ENCODE measurements at places on chromosomes 12 and 14.

DNA sequence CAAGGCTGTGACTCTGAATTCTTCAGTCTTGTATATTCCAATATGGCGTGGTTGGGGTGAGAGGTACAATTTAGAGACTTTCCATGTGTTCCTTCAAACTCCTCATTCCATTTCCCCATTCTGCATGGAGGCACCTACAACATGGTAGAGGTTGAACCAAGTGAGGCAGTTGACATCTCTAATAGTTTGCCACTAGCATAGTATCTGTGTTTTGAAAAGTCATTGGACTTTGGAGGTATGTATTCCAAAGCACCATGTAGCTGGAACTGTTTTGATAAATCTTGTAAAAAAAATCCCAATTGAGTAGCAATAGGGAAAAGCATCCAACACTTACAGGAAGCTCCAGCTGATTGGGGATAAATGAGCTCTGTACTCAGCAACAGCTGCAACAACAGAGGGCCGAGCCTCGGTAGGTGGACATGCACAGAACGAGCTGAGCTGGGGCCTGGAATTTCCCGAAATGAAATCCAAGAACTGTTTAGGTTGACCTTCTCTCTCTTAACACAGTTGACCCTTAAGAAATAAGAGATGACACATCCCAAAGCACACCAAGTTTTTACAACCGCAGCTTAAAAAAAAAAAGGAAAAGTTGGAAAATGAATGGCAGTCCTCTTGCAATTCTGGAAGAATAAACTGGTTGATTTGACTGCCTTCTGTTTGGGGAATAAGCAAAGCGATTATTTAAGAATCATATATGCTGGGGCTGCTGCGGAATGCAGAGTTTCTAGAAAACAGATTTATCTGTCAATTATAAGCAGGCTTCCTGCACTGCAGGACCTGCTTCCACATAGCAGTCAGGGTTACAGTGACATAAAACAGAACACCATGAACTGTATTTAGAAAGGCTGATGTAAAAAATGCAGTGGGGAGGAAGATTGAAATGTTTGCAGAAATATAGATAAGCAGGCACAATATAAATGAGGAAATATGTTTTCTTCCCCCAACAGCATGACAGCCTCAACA is 194.6 kb upstream of the KRR1 start:
- DNase-seq = no peak

DNA sequence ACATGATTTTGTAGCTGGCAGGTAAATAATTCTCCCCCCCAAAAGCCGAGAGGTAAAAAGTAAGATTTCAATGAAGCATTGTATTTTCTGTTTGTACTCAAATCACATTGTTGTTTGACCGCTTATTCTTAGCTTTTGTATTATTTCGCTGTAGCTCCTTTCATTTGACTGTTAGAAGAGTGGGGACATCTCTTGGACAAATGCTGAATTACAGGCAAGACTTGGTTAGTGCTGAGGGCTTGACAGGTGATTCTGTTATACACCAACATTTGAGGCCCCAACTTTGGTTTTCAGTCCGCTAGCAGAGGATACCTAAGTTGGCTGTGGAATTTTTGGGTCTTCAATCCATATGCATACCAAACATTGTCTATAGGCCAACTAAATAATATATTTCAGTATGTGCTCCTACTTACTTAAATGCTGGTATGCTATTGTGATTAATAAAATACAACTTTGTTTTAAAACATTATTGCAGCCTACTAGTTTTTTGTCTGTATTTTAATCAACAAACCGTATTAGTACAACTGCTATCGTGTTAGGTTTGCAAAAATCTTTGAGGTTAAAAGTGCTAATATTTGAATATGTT is 102.2 kb downstream of the ERC1 start:
- peak; percentile 76 for DNase-seq

DNA sequence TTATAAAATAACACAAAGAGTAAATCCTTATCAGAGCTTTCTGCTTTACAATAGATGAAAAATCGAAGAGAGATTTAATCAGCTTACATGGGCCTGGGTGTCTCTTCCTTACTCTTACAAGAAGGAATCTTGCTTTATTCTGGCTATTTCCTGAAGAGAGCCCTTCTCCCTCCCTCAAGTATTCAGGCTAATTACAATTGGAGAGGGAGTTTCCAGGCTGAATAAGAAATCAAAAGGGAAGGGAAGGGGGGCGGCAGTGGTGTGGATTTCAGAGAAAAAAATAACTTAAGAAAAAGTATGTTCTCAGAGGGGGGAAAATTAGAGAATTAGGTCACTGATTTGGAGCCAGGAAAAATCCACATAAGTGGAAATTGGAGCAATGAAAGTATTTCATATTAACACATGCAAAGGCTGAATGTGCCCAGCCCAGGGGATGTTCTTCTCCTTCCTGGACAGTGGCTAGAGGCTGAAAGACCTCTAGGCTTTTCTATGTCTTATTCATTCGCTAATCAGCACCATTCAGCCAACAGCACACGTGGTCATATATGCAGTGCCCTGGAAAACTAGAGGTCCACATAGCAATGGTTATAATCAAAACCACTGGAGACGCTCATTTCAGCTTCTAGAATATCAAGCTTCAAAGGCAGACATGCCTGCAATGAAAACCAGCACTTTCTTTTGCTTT is 158.9 kb upstream of the BTG1 start:
- no peak for DNase-seq

DNA sequence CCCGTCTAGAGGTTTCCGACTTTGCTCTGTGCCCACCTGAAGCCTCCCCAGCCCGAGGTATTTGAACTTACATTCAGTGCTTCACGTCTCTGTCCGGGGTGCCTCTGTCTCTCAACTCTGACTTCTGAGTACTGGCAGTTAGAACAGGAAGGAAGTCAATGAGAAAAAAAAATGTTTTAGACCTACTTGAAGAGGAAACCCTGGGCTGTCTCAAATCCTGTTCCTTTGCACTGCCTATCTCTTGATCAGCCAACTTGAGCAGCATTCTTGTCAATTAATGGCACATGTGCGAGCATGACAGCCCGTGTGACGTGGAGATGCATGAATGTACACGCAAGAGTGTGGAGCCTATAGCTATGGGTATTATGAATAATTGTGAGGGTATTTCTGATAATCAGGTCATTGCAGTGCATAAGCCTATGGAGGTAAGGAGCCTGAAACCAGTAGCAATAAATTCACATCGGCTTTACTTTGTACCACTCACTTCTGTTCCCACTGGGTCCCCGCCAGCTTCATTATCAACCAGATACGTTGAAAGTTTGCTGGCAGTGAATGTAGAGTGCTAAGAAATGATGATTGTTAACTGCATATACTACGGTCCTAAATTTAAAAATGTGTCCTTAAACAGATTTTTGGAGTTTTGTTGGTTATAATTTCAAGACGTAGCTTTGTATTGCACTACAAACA is at the start of gene ARHGDIB:
TSS of gene ARHGDIB (minus strand) at position 136 of the 687 bp plus-strand sequence. CDS start 10,889 bp downstream, outside the sequence.
- DNase-seq = peak; percentile 95

GRCh38 chr12:3311027-3311402 is 180.0 kb upstream of the PRMT8 start:
- no peak for DNase-seq

GRCh38 chr14:104445086-104445485 is 134.5 kb upstream of the C14orf180 start:
- DNase-seq = no peak

GRCh38 chr12:95181103-95181502 is 36.2 kb downstream of the FGD6 start:
- no peak for DNase-seq

GRCh38 chr12:62701492-62701891 is 233.5 kb downstream of the PPM1H start:
- DNase-seq = no peak

DNA sequence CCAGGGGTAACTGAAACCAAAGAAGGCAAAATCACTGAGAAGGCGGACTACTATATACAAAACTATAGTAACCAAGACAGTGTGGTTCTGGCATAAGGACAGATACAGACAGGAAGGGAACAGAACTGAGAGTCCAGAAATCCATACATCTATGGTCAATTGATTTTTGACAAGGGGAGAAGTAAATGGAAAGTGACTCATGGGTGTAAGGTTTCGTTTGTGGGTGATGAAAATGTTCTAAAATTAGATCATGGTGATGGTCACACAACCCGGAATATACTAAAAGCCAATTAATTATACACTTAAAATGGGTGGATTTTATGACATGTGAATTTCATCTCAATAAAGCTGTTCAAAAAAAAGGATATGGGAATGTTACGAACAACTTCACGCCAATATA is 18.7 kb downstream of the ANGEL1 start:
- DNase-seq = no peak

DNA sequence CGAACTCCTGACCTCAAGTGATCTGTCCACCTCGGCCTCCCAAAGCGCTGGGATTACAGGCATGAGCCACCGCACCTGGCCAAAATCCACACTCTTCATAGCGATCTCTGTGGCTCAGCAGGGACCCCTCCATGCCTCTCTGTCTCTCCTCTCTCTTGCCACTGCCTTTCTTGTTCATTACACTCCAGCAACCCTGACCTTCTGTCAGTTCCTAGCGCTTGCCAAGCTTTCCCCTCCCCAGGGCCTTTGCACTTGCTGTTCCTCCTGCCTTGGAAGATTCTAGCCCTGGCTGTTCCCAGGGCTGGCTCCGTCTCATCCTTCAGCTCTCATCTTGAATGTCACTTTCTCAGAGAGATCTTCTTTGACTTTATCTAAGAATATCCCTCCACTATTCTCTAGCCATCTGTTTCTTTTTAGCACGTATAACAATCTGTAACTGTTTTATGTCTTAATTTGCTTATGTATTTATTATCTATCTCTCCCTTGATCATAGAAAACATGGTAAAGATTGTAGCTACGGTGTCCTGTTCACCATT is 38.9 kb upstream of the MAP1LC3B2 start:
- DNase-seq = no peak

DNA sequence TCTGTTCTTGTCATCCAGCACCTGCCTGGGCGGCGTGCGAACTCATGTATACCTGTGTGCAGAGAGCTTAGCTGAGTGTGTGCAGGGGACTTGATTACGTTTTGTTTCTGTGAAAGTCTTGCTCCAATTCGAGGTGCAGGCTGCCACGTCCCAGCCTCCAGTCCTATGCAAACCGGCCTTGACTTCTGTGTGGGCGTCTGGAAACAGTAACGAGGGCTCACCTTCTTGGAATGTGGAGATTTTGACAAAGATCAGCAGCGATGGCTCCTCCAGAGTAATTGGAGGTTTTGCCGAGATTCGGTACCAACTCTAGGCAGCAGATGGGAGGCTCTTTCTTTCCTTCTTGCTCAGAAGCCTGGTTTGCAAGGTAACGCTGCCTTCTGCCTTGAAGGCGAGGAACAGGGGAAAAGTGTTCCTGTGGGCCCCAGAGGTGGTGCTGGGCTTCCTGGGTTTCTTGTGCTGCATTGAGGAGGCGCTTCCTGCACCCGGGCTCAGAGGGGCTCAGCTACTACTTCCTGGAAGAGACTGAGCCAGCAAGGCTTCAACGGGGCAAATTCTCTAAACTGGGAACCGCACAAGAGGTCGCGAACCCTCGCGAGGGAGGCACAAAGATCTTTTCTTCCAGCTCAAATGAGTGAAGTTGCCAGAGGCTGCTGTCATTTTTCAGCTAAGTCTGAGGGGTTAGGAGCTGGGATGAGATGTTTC is 249.0 kb downstream of the AACS start:
- DNase-seq = no peak

DNA sequence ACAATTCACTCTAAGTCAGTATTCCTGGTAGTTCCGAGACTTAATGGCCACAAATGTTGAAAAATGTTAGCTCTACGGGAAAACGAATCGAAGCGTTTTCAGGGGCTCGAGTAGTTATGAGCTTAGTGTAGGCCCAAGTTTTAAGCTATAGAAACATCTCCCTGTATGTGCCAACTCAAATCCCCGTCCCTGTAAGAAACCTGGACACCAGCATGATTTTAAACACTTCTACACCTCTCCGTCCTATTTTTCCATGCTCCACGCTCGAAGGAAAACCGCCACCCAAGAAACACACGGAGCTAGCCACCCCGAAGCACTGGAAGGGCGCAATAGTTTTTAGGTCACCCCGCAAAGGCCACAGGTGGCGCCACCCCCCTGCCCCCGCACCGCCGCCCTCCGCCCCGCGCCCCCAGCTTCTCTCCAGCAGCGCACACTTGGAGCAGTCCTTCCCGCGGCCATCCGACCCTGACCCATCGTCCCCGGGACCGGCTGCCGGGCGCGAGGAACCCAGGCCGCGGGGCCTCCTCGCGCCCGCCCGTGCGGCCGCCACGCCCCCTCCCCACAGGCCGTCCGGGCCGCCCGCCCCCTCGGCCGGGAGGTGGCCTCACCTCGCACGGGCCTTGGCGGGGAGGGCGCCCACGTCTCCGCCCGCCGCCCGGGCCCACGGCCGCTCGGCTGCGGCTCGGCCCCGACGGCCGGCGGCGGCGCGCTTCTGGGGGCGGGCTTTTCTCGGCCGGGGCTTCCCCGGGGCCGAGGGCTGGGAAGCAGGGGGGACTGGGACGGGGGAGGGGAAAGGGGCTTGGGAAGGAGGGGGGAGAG is 522 bp downstream of the R3HDM2 start:
- no peak for DNase-seq

GRCh38 chr12:124543052-124543589 is 24.3 kb downstream of the NCOR2 start:
- no peak for DNase-seq

- no peak for DNase-seq
Measured at GRCh38 chr14:49820176-49820575, 32.4 kb downstream of the NEMF start.

- no peak for DNase-seq
Measured at GRCh38 chr14:34361504-34362011, 100.5 kb downstream of the SPTSSA start.

DNA sequence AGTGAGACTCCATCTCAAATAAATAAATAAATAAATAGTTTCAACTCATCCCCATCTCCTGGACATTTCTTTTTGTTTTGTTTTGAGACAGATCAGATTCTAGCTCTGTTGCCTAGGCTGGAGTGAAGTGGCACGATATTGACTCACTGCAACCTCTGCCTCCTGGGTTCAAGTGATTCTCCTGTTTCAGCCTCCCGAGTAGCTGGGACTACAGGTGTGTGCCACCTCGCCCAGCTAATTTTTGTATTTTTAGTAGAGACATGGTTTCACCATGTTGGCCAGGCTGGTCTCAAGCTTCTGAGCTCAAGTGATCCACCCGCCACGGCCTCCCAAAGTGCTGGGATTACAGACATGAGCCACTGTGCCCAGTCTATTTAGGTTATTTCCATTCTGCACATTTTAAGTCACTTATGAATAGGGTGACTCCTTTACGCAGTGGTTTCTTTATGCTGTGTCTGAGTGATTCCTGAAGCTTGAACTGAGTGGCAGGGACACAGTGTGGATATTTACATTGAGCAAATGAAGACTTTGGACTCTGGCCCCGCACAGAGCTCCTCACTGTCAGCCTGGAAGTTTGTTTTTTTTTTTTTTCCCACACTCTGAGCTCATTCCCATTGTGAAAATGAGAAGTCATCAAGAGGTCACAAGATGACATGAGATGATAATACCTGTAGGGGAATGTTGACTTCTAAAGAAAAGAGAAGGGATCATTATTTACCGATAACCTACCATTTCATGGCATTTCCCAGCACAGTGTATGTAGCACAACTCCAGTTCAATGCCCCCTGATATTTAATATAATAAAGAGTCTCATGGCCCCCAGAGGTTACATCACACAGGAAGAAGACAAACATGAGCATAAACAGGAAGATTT is 72.6 kb downstream of the TBX3 start:
- no peak for DNase-seq

GRCh38 chr12:122265886-122266229 is 436 bp downstream of the VPS33A start:
- no peak for DNase-seq

All from hematopoietic multipotent progenitor cell treated with erythropoietin and hydrocortisone succinate and interleukin-3 and kit ligand, for 8 days (in vitro differentiated cells).